ENCODE measurements at places on chromosomes 13 and 19.

DNA sequence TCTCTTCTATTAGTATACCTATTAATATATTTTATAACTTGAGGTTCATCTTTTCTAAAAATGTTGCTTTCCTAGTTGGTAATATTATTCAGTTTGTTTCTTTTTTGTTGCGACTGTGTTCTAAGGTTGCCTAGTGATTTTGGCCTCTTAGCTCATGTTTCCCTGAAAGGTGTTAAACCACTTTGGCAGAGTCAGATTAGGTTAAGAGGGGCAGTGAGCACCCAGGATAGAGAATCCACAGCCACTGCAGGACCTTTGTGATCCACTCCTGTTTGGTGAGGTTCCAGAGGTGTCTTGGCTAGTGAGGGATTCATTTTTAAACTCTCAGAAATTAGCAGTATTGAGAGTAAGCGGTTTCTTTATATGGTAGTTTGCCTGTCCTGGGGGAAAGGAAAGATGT, 14.9 kb upstream of the GPR18 start:
- no peak for DNase-seq

- no peak for DNase-seq
Observed at GRCh38 chr13:111390522-111391270, 70.3 kb downstream of the TEX29 start.

DNA sequence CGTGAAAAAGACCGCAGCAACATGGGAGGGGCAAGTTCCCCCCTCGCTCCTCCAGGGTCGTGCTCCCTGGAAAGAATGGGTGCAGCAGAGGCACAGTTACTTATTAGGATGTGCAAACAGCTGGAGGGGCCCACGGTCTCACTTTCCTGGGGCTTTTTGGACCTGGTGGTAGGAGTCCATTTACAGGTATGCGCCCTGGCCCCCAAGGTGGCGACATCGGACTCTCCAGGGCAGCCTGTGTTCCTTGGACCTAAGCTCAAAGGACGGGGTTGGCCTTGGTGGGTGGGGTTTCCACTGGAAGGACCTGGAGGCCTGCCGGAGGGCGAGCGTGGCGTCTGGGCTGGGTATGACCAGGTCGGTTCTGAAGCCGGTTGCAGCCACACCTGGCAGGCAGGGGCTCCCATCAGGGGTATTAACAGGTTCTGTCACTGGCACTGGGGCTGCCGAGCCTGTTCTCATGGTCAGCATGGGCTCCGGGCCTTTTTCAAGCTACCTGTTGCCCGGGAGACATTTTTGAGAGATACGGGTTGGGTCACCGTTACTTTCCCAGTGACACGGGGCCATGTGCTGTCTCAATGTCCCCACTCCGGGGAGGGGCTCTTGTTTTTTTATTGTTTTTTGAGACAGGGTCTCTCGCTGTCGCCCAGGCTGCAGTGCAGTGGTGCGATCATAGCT, 5.9 kb downstream of the ZFR2 start:
- no peak for DNase-seq

DNA sequence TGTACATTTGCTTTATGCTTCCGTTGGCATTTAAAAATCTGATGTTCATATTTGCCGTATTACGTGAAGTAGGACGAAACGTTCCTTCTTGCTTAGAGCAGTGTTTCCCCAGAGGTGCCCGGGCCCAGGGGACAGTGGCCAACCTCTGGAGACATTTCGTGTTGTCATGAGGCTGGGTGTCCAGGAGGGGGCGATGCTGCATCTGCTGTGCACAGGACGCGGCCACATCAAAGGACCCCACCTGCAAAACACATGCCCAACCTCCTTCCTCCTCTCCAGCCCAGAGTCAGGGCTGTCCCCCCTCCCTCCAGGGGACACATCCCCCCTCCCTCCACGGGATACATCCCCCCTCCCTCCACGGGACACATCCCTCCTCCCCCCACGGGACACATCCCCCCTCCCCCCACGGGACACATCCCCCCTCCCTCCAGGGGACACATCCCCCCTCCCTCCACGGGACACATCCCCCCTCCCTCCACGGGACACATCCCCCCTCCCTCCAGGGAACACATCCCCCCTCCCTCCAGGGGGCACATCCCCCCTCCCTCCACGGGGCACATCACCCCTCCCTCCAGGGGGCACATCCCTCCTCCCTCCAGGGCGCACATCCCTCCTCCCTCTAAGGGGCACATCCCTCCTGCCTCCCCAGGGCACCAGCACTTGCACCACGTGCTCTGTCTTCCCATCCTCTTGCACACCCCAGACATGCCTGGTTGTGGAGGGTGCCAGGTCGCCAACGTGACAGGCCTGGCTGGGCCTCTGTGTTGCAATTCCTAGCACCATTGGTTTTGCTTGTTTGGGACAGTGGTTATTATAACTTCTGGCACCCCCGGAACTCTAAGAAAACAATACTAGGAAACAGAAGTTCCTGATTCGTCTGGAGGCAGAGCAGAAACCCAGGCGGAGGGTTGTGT, 46.7 kb downstream of the GAS6 start:
- peak; percentile 85 for DNase-seq

GRCh38 chr13:19152403-19152802, 29.2 kb downstream of the TUBA3C start:
- no peak for DNase-seq

DNA sequence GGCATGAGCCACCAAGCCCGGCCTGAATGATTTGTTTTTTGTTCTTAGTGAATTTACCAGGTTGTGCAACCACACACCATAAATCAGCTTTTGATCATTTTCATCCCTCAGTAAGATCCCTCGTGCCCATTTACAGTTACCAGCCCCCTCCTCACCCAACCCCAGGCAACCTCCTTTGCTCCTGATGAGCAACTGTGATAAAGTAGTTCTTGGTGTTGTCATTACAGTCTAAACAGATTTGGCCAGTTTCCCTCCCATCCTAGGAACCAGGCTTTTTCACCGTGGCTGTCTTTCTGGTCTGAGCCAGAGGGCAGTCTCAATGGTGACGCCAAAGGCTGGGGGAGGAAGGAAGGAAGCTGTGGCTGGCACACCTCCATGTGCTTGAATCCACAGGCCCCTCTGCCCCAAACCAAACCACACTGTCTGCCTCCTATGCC, 61.2 kb upstream of the WDFY2 start:
- no peak for DNase-seq
